GM23248 (cell line): ENCODE measurements at places on chromosomes 1 and 21.

GRCh38 chr1:228001738-228002535 lies 4.9 kb upstream of the WNT3A start:
- no peaks in the 10 kb centered on the region for H3K36me3 ChIP-seq
- no peak overlapping the region for H3K27ac ChIP-seq
- H3K4me3 ChIP-seq = no peak overlapping the region
- peaks cover 63% of the 10 kb centered on the region for H3K27me3 ChIP-seq
- H3K4me1 ChIP-seq = no peaks in the 10 kb centered on the region

GRCh38 chr1:210769473-210769872 lies 364.5 kb downstream of the KCNH1 start:
- no peak for DNase-seq
- no peaks in the 10 kb centered on the region for H3K36me3 ChIP-seq
- no peaks in the 10 kb centered on the region for H3K4me1 ChIP-seq
- H3K27me3 ChIP-seq = no peaks in the 10 kb centered on the region
- no peak overlapping the region for H3K27ac ChIP-seq

- no peak for DNase-seq
- no peaks in the 10 kb centered on the region for H3K36me3 ChIP-seq
- no peak overlapping the region for H3K4me3 ChIP-seq
- H3K4me1 ChIP-seq = no peaks in the 10 kb centered on the region
Measured at GRCh38 chr1:43044572-43045361, 86.1 kb upstream of the SLC2A1 start.

- H3K27me3 ChIP-seq = no peaks in the 10 kb centered on the region
- no peak overlapping the region for H3K27ac ChIP-seq
- no peaks in the 10 kb centered on the region for H3K36me3 ChIP-seq
- no peak for DNase-seq
Measured at GRCh38 chr1:5571861-5572401, 420.3 kb downstream of the NPHP4 start.

DNA sequence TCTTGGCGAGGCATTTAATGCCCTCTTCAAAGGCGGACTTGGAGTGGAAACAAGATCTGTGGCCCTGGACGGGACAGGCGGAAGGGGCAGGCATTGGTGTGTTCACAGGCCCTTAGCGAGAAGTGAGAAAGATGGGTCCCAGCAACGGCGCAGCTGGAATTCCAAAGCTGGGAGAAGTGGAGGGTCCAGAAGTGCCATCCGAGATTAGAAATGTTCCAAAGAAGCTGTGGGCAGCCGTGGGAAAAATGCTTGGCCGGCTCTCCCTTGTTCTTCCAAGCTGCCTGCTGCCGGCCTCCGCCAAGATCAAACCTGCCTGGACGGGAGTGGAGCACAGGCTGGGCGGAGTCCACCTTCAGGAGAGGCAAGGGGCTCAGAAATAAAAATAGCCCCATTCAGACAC lies 69.4 kb upstream of the ACTRT2 start:
- H3K27ac ChIP-seq = no peak overlapping the region
- DNase-seq = no peak
- H3K4me1 ChIP-seq = no peaks in the 10 kb centered on the region
- no peaks in the 10 kb centered on the region for H3K36me3 ChIP-seq
- H3K4me3 ChIP-seq = no peak overlapping the region

DNA sequence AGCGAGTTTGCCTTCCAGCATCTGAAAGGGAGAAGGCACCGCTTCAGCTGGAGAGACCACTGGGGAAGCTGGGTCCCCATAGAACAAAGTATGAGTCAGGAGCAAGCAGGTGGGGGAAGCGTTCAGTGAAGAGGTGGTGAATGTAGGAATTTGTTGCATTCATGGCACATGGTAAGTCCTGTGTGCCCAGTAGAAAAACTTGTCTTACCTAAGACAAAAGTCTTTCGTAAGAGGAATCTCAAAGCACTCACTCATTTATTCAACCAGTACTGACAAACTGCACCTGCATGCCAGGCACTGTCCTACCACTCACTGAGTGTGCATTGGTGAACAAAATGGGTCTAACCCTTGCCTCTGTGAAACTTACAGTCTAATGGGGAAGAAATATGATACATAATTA lies 9.2 kb upstream of the ERRFI1 start:
- no peaks in the 10 kb centered on the region for H3K36me3 ChIP-seq
- no peak overlapping the region for H3K27ac ChIP-seq
- H3K4me1 ChIP-seq = peaks cover 3% of the 10 kb centered on the region
- no peaks in the 10 kb centered on the region for H3K27me3 ChIP-seq

DNA sequence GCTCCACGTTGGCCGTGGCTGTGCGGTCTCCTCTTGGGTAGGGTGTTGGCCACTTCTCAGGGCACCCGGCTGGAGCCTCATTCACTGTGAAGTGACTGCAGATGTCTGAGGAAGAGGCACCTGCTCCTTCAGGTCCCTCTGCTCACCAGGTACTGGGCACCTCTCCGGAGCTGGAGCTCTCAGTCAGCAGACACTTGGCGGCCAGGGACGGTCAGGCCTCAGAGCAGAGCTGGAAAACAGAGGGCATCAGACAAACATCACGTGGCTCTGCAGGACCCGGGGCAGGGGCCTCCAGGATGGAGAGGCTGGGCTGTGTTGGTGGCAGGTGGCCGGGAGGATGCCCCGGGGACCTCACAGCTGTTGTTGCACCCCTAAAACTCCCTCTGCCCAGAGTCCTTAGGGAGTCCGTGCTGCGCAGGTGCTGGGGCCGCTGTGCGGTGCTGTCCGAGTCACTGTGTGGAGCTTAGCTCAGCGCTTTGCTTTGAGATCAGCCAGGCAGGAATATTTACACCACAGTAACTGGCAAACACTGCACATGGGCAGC lies 59.7 kb downstream of the SLX9 start:
- no peak overlapping the region for H3K4me3 ChIP-seq
- H3K36me3 ChIP-seq = no peaks in the 10 kb centered on the region
- no peak for DNase-seq
- H3K4me1 ChIP-seq = peaks cover 4% of the 10 kb centered on the region; the same call in 1 of the 2 replicates
- H3K27me3 ChIP-seq = no peaks in the 10 kb centered on the region

DNA sequence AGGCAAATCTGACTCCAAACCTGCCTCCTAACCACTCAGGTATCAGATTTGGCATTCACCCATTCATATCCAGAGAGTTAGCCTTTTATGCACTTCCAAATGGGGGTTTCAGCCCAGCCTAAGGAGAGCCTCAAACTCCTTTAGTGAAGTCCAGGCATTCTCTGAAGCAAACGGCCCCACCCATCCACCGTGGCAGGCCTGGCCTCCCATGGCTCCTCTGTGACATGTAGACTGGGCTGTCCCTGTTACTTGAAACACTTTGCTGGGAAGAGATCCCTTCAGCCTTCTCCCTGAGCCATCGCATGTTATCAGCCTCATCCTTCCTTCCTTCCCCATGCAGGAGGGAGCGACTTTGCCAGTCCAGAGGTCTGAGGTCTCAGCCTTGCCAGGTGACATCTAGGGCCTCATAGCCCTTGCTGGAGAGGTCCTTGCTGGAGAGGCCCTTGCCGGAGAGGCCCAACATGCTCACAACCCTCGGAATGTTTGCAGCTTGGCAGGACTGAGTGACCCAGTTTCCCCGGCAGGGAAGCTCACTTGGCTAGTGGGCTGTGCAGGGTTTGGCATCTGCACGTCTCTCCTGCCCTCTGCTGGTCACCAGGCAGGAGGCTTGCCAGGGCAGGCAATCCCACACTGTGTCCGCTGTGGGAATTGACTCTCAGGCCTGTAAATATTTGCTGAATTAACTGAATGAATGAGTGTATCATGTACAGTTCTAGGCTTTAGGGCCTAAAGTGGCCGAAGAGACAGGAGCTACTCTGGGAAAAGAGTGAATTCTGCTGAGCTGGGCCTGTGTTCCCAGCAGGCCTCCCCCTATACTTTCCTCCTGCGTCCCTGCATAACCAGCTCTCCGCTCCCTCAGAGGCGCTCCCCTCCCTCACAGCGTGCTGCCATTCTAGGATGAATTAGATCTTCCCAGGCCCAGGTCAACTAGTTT lies 26.7 kb upstream of the RBM15 start:
- H3K4me1 ChIP-seq = peaks cover 46% of the 10 kb centered on the region
- H3K4me3 ChIP-seq = no peak overlapping the region
- peak; percentile 93 for DNase-seq
- no peaks in the 10 kb centered on the region for H3K36me3 ChIP-seq
- no peaks in the 10 kb centered on the region for H3K27me3 ChIP-seq
- no peak overlapping the region for H3K27ac ChIP-seq

GRCh38 chr1:224201853-224202252 lies 18.8 kb downstream of the DEGS1 start:
- H3K4me1 ChIP-seq = peaks cover 25% of the 10 kb centered on the region
- H3K27ac ChIP-seq = no peak overlapping the region
- H3K27me3 ChIP-seq = no peaks in the 10 kb centered on the region

DNA sequence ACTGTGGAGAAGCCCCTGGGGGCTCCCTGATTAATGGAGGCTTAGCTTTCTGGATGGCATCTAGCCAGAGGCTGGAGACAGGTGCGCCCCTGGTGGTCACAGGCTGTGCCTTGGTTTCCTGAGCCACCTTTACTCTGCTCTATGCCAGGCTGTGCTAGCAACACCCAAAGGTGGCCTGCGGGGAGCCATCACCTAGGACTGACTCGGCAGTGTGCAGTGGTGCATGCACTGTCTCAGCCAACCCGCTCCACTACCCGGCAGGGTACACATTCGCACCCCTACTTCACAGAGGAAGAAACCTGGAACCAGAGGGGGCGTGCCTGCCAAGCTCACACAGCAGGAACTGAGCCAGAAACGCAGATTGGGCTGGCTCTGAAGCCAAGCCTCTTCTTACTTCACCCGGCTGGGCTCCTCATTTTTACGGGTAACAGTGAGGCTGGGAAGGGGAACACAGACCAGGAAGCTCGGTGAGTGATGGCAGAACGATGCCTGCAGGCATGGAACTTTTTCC lies 24.8 kb downstream of the PCSK9 start:
- H3K4me3 ChIP-seq = no peak overlapping the region
- H3K27me3 ChIP-seq = no peaks in the 10 kb centered on the region
- H3K4me1 ChIP-seq = peaks cover 15% of the 10 kb centered on the region
- peaks cover 22% of the 10 kb centered on the region; the same call in 1 of the 2 replicates for H3K36me3 ChIP-seq
- peak; percentile 59 for DNase-seq

- H3K36me3 ChIP-seq = no peaks in the 10 kb centered on the region
- no peak overlapping the region for H3K27ac ChIP-seq
- DNase-seq = peak; percentile 66
Measured at GRCh38 chr1:197526736-197527371, 248.4 kb downstream of the DENND1B start.
